ENCODE measurements at places on chromosomes 6 and 20.

GRCh38 chr6:84769306-84769705 lies 4.9 kb upstream of the TBX18 start:
- DNase-seq = no peak

DNA sequence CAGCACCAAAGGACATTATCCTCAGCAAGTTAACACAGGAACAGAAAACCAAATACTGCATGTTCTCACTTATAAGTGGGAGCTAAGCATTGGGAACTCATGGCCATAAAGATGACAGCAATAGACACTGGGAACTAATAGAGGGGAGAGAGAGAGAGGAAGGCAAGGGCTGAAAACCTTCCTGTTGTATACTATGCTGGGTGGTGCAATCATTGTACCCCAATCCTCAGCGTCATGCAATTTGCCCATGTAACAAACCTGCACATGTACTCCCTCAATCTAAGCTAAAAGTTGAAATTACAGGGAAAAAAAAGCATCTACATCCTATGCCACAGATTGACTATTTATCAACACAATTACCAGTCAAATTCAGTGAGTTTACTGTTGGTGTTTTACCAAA lies 20.0 kb upstream of the VNN1 start:
- no peak for DNase-seq

DNA sequence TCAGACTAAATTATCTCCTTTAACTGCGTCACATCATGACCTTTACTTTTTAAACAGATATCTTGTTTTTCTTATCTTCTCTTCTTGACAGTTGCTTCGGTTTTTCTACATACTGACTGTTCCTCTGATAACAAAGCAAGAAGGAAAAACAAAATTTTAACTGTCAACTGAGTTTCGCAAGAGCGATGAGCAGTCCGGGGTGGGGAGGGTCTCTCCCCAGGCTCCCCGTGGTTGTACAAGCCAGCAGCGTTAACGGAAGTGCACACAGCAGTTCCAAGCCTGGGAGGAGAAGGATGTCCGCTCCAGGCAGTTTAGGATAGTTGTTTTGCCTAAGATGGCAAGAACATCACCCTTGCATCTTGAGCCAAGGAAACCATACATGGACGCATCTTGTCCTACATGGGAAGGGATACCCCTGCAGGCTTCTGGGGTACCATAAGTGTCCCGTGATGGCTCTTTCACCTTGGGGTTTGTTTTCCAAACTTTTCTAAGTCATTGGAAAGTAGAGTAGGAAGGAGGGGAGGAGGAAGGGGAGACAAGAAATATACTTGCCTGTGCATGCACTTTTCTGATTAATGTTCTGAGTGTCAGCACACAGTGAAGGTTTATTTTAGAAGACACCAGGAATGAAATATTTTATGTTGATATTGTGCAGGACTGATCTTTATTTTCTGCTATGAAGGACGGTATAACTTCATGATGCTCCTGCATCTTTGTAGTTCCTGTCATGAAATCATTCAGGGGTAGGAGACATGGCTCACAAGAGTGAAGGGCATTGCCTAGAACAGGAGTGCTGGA lies 20.8 kb downstream of the SLC24A3 start:
- DNase-seq = no peak

- DNase-seq = no peak
Observed at GRCh38 chr6:3261518-3261820, 2.7 kb downstream of the PSMG4 start.

DNA sequence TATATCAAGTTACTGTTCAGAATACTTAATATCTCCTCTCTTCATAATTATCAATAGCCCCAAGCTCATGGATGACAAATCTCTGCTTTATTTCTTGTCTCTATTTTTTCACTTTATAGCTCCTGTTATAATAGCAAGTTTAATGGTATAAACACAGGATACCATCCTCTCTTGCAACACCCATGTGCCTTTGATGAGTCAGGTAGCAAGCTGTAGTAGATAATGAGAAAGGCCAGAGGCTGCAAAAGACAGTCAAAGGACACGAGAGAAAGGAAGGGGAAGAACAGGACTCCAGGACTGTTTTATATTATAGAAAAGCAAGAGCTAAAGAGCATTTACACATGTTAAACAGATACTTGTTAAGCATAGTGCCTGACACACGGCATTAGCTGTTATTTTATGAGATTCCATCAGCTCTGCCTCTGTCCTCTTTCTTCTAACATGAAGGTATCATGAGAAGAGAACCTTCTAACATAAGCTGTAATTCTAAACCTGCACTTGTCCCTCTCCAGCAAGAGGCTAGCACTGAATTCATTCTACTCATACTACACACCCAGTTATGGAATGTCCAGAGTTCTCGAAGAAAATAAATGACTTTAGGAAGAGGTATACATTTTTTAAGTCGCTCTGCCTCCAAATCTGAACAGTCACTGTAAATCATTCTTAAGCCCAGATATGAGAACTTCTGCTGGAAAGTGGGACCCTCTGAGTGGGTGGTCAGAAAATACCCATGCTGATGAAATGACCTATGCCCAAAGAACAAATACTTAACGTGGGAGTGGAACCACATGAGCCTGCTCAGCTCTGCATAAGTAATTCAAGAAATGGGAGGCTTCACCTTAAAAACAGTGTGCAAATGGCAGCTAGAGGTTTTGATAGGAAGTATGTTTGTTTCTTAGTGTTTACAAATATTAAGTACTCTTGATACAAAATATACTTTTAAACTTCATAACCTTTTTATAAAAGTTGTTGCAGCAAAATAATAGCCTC lies 45.0 kb downstream of the NT5E start:
- no peak for DNase-seq

DNA sequence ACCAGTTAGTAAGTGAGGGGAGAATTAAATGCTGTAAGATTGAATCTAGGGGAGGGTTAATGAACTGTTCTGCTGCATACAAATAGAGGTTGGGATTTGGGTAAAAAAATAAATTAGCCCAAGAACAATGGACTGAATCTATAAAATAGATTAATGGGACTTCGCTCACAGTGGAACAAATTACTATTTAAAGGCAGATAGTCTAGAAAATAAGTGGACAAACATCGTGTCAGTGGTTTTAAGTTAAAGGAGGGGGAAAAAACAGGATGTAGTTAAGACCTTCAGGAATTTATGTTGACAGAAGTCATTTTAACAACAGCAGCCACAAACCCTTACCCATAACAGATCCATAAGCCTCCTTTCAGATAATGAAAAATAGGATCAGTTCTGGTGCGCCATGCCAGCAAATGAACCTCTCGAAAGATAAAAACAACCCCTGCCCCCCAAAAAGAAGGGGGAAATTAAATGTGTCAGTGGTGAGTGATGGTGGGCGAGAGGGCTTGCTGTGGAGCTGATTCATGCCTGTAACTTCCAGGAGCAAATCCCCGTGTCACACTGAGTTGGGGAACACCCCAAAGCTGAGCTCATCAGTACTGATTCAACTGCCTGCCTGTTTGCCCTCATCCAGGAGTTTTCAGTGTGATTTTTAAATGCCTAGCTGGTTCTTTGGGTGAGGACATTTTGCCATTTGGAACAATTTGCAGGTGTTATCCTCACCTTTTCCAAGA lies 86.8 kb downstream of the PPP1R14C start:
- DNase-seq = no peak

DNA sequence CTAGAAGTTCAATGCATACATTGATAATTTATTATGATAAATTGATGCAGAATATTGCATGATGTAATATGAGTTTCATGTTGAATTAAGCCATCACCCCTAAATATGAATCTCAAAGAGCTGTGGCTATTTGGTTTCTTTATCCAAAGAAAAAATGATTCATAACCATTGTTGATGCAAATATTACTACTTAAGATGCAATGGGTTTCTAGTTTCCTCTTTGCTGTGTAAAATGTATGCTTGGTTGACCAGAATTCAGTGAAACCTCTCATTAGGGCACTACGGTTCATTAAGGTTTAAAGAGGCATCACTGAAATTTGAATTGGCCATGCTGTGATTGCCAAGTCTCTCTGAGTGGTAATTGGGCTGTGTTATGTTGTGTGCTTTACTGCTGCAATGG lies 492.5 kb upstream of the FLRT3 start:
- no peak for DNase-seq

- no peak for DNase-seq
Observed at GRCh38 chr20:64189986-64190385, 25.7 kb downstream of the MYT1 start.

- DNase-seq = no peak
Observed at GRCh38 chr6:56690519-56691285, 48.0 kb upstream of the DST start.

- no peak for DNase-seq
Observed at GRCh38 chr6:99602520-99603420, 3.9 kb upstream of the PRDM13 start.

Data from SHP77 (cell line).